Hematopoietic multipotent progenitor cell treated with erythropoietin and hydrocortisone succinate and interleukin-3 and kit ligand, for 15 days (in vitro differentiated cells): ENCODE measurements at places on chromosomes 1 and 21.
A peak's percentile ranks its signal among the peaks of the same experiment; 100 is the strongest.

DNA sequence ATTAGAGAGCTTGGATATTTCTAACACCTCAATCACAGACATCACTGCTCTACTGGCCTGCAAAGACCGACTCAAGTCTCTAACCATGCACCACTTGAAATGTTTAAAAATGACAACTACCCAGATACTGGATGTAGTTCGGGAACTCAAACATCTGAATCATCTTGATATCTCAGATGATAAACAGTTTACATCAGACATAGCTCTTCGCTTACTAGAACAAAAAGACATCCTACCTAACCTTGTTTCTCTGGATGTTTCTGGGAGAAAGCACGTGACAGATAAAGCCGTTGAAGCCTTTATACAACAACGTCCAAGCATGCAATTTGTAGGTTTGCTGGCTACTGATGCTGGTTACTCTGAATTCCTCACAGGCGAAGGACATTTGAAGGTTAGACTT is 45.1 kb downstream of the ZYG11B start:
- DNase-seq = no peak

- DNase-seq = no peak
These were observed 590 bp downstream of the FOXJ3 start for GRCh38 chr1:42334240-42335049.

DNA sequence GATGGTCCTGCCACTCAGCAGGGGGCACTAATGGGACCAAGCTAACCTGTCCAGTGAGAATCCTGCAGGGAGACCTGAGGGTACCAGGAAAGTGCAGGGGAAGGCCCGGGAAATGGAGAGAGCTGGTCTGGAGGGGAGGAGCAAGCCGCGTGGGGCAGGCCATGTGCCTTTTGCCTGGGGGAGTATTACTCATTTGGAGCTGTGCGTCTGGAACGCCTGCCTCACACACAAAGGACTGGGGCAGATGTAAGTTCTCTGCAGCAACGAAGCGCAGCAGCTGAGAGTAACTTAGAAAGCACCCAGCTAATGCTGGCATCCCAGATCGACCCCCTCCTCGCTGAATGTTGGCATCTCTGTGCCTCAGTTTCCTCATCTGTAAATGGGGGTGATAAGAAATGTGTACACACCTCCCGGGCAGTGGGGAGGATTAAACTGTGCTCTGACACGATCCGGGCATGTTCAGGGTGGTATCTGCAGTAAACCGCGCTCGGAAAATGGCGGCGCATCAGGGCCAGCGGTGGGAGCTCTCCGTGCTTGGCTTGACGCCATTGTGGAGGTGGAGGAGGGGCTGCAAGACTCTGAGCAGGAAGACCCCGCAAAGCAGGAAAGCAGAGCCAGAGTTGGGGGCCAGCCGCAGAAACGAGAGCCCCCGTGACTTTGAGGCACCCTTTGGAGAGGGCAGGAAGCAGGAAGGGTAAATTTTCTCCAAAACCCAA is 212.5 kb downstream of the NPHP4 start:
- no peak for DNase-seq

DNA sequence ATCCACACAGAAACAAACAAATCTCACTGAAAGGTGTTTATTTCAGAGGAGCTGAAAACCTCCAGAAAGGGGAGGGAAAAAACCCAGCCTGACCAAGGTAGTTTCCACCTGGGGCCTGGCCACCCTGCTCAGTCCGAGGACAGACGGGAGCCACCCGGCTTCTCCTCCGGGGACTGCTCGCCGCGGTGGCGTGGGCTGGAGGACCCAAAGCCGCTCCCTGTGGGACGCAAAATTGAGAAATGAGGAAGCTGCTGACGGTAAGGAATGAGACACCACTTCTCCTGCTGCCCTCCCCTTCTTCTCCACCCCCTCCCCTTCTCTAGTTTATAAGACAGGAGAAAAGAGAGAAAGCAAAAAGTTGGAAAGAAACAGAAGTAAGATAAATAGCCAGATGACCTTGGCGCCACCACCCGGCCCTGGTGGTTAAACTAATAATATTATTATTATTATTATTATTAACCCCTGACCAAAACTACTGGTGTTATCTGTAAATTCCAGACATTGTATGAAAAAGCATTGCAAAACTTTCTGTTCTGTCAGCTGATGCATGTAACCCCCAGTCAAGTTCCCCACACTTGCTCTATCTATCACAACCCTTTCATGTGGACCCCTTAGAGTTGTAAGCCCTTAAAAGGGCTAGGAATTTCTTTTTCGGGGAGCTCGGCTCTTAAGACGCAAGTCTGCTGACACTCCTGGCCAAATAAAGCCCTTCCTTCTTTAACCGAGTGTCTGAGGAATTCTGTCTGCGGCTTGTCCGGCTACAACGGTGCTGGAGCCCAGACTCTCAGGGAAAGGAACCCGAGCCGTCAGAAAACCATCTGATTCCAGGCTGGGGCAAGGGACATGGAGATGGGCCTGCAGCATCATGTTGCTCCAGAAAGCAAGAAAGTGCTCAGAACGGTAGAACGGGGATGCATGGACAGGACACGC is 12.5 kb downstream of the ITGB2 start:
- DNase-seq = no peak

DNA sequence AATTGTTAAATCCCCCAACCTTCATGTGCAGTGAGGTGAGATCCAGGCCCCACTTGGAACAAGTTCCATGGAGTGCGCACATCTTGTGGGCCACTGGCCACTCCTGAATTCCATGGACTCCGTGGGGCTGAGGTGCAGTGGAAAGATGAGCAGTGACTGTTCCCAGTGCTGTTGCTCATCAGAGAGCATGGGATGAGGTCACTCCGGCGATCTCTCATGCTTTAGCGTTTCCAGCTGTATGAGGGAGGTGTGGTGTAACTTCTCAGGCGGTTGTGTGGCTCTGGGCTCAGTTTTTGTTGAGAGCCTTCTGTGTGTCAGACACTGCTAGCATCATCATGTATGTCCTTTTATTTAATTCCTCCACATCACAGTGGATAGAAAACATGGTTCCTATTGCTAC is 96.2 kb downstream of the GALNT2 start:
- DNase-seq = no peak

GRCh38 chr1:94617134-94617805 is 75.7 kb upstream of the F3 start:
- DNase-seq = no peak

DNA sequence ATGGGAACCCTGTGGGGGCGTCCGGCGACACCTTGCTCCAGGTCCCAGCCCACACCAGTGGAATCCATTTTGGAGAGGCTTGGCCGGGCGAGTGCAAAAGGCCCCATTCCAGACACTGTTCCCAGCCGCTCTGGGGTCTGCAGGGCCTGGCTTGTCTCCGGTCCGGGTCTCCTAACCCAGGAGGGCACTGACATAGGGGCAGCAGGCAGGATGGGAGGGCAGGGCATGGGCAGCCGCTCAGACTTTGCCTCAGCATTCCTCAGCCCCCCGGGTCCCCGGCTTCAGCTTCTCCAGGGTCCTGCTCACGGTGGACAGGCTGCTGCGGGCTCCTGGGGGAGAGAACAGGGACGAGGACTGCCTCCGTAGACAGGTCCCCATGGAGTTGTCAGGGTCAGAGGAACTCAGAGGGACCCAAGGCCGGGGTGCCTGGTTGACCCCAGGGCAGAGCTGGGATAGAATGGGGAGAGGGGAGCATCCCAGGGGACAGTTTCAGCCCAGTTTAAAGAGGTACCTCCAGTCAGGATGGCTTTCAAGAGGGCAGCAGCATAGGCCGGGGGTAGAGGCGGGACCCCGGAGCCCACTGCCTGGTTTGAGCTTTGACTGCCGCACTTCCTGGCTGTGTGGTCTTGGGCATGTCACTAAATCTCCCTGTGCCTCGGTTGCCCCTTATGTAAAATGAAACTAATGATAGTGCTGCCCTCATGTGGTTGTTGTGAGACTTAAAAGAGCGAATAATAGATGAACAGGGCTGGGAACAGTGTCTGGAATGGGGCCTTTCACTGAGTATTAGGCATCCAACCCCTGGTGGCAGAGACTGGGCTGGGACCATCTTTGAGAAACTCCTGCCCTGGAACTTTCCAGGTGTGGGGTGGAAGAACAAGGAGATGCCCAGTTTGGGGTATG is 3.7 kb downstream of the KNCN start:
- DNase-seq = peak; percentile 71

GRCh38 chr1:53601867-53602775 is 136.8 kb downstream of the GLIS1 start:
- DNase-seq = no peak

DNA sequence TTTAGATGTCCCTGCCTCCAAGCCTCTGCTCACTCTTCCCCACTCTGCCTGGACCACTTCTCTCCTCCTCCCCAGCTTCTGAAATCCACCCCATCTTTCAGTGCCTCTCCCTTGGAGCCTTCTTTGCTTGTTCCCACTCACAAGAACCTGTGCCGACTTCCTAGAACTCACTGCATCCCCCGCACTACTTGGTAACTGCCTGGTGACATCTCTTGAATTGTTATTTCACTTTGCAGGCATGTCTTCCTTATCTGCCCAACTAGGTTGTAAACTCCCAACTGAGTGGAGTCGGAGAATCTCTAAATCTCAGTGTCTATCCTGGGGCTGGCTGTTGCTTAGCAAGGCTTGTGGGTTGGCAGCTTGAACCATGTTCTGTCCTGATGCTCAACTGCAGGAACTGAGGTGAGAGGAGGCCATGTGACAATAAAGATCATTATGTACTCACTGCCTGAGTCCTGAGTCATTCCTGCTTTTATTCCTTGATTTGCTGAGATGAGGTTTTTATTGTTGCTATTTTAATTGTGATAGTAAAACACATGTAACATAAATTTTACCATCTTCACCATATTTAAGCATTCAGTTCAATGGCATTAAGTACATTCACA is 3.9 kb downstream of the KPRP start:
- DNase-seq = no peak

DNA sequence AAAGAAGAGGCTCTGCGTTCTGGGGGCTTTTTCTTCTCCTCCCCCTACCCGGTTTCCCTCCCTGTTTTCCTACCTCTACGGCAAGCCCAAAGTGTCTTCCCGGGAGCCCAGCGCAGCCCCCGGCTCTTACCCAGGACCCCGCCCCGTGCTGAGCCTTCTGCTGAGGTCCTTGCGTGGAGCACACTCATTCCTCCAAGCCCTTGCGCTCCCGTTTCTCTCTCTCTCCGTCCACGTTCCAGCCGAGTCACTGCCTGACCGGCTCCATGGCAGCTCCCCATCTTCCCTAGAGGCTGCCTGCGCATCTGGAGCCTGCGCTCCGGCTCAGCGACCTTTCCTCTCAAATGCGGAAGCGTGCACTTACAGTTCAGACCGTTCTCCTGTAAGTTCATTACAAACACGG is 24.9 kb upstream of the PDXK start:
- no peak for DNase-seq

DNA sequence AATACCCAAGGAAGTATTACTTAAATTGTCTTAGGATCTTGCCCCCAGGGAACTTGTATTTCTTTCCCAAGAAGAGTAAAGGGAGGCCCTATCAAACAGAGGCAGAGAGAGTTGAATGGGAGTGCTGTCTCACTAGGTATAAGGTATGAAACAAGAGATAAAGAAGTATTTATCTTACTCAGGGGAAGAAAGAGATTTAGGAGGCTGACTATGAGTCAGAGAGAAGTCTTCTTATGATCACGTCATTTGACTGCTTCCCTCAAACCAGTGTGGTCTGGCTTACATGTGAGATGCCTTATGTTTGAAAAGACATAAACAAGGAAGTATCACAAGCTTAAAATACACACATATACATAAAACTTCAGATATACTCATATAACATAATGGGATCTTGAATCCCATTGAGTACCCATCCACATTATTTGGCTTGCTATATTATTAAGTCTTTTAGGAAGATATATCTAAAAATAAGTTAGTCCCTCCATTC is 29.6 kb downstream of the DUSP10 start:
- DNase-seq = no peak

DNA sequence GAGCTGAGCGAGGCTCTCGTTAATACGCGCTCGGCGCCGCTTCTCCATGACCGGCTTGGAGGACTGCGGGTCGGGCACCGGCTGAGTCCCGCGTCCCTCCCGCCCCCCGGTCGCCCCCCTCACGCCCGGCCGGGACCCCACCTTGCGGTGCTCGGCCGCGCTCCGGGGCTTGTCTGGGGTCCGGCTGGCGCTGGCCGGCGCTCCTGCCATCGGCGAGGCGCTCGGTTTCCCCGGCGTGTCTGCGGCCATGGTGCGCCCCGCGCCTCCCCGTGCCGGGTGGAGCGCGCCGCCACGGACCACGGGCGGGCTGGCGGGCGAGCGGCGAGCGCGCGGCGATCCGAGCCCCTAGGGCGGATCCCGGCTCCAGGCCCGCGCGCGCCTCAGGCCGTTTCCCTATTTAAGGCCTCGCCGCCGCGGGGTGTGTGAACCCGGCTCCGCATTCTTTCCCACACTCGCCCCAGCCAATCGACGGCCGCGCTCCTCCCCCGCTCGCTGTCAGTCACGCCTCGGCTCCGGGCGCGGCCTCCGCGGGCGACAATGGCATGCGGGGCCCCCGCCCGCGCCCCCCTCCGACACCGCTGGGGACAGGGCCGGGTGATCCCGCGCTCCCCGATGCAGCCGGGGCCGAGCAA is at the start of gene HES4:
HES4 (minus strand) TSS at position 373 of the 632 bp plus-strand sequence; CDS start at position 249, 124 bp downstream.
- no peak for DNase-seq

- DNase-seq = no peak
These were observed 14.4 kb upstream of the FCRL5 start for GRCh38 chr1:157566484-157567300.

DNA sequence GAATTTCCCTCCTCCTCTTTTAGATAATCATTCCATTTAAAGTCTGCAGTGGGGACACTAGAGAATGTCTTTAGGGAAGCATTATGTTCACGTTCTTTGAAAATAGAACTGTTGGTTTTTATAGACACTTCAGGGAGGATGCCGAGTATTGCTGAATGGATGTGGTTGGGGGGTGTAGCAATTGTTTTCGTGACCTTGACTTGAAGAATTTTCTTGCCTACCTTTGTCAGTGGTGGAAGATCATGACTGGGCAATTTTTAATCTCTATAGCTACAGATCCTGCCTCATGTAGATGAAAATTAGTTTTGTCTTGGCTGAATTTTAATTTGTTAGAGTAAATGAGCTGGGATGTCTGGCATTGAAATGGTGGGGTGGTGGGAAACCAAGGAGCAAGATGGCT is 3.8 kb downstream of the SMG7 start:
- peak; percentile 23 for DNase-seq

DNA sequence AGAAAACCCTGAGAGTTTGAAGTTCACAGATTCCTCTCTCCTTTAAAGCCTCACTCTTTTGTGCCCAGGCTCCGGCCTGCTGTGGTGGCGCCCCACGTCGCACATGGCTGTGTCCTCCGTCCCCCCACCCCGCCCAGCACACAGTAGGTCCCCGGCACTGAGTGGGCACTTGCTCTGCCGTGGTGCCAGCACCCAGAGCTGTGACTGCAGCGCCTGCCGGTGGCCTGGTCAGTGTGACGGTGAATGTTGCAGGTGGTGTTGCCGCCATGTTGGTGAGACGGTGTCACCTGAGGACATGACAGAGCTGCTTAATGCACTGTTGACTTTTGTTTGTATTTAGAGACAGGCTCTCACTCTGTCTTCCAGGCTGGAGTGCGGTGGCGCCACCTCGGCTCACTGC is 3.4 kb downstream of the ATAD3C start:
- DNase-seq = no peak

DNA sequence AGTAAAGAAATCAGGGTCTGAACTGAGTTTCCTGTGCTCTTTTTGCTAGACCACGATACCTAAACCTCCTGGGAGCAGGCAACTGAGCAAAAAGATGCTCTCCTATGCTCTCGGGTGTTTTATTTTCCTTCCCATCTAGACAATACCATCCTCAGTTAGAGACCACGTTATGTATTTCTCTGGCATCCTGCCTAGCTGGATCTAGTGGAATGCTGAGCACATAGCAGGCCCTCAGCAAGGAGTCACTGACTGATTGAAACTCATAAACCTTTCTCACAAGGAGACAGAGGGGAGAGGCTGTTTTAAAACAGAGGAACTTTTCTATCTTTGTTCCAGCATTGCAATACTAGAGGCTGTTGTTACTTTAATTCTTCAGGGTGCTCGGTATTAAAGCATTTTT is 168.0 kb downstream of the CYYR1 start:
- no peak for DNase-seq
